ENCODE measurements at places on chromosomes 5 and 9.

GRCh38 chr5:68169903-68170302 lies 45.7 kb upstream of the PIK3R1 start:
- DNase-seq: no peak

DNA sequence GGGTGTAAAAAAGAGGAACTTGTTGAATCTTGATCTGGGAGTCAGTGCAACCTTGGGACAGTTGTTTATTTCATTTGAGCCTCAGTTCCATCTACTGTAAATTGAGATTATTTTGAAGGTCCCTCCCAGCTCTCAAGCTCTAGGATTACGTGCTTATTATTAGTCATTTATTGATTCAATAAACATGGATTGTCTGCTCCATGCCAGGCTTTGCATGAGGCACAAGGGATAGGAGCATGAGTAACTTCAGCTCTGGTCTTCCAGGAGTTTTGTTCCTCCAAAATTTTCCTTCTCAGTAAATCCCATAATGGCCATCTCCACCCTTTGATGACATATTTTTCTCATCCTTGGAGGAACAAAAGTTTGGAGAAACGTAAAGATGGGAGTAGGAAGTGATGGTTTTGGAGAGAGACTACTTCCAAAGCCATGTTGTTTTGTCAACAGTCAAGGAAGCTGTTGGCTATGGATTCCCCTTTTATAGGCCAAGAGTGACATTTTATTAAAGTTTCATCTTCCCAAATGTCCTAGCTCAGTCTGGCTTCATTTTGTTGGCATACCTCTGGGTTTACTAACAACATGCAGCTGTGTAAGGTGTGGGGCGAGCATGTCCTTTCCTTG lies 244.6 kb downstream of the DMRT2 start:
- DNase-seq: no peak

DNA sequence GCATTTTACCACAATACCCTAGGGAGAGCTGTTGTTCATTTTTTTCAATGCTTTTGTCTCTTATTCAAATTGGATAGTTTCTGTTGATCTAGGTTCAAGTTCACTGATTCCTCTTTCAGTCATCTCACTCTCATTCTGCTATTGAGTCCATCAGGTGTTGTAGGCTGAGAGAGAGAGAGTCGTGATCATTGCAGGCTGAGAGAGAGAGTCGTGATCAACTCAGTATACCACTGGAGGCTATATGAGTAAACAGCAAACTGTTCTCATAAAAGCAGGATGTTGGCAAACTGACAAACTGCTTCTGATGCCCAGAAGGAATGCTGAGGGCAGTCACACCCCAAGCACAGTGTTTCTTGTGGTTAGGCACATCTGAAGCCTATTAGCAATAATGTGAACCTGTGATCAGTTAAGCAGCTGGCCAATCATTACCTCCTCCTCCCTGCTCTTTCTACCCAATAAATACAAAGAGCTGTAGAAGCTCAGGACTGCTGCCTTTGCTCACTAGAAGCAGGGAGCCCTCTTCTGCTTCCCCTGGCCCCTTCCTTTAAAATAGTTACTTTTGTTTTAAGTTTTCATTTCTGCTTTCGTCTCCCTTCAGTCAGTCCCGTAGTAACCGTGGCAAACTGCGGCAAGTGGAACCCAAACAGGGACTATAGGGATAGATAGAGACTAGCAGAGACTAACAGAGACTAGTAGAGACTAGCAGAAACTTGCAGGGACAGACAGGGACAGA lies 476.1 kb upstream of the ACO1 start:
- no peak for DNase-seq

GRCh38 chr5:1640421-1640881 lies 116.7 kb upstream of the LPCAT1 start:
- no peak for DNase-seq

- DNase-seq: no peak
Observed at GRCh38 chr9:95497772-95498171, 19.0 kb downstream of the PTCH1 start.

- no peak for DNase-seq
Observed at GRCh38 chr5:177366528-177367322, 9.0 kb downstream of the RGS14 start.
